ENCODE measurements at places on chromosomes 1 and 21.

GRCh38 chr1:156746406-156746727, 5.1 kb downstream of the HDGF start:
- H3K27ac ChIP-seq = no peak overlapping the region
- H3K4me1 ChIP-seq = peaks cover 31% of the 10 kb centered on the region
- peaks cover 20% of the 10 kb centered on the region for H3K36me3 ChIP-seq
- no peaks in the 10 kb centered on the region for H3K27me3 ChIP-seq
- DNase-seq = no peak

DNA sequence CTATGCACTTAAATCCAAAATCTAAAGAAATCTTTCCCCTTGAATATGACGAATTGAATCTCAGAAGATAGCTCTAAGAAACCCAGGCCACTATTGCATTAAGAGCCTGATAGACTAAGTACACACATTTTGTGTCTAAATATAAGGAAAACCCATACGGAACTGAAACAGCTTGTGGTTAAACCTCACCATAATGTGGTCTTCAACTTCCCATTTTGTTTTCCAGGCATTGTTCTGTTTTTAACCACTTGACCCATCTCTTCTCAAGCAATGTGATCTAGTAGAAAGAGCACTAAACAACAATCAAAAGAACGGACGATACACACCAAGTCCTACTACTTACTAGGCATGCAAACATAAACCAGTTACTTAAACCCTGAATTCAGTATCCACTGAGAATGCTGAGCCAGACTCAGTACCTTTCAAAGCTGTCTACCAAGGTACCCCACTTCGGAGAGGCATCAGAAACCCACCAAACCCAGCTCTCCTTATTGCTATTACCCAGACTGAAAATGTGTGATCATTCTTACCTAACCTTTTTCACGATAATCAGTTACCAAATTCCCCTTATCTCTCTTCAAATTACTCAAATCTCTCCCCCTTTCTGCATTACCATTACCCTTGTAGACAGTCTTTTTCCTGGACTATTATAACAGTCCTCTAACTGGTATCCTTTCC, 12.8 kb downstream of the OTUD7B start:
- H3K4me1 ChIP-seq = peaks cover 16% of the 10 kb centered on the region
- no peak overlapping the region for H3K4me3 ChIP-seq
- H3K27me3 ChIP-seq = peaks cover 59% of the 10 kb centered on the region

DNA sequence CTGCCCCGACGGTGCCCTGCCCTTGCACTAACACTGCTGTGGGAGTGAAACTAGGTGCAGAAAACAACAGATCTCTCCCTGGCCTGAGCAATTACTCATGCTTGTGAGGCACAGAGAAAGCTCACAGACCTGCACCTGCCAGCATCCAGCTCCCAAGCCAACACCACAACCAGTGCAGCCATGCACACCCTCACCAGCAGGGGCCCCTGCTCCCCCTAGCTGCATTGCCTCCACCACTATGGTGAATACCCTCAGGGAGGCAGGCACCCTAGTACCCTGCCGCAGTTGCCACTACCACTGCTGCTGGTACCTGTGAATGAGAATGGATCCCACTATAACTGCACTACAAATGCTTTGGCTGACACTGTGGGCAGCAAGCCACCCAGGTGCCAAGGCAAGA, 7.1 kb upstream of the DIRAS3 start:
- H3K4me1 ChIP-seq = no peaks in the 10 kb centered on the region
- H3K36me3 ChIP-seq = no peaks in the 10 kb centered on the region
- no peak overlapping the region for H3K27ac ChIP-seq
- no peak overlapping the region for H3K4me3 ChIP-seq

DNA sequence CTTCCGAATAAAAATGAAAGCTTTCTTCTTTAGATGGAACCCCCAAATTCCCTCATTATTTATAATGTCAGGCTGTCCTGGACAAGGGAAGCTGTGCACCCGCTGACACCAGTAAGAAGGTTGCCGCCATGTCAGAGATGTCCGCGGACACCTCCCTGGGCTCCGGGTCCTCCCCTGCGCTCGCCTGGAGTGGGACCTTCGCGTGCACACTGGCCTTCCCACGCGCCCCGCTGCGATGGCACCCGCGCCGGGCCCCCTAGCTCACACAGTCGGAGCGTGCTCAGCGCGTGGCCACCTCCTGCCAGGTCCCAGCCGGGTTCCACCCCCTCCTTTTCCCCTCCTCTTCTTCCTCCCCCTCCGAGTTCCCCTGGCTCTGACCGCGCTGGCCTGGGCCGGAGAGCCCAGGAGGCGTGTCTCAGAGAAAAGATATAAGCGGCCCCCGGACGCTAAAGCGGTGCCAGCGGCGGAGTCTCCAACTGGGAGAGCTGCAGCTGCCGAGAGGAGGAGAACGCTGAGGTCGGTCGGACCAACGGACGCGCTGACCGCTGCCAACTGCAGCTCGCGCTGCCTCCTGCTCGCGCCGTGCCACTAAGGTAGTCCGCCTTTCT, at the start of gene G0S2:
TSS of gene G0S2 (plus strand) at position 456 of the 608 bp plus-strand sequence. CDS start 273 bp downstream, outside the sequence.
- peaks cover 10% of the 10 kb centered on the region for H3K4me1 ChIP-seq
- peaks cover 49% of the 10 kb centered on the region for H3K27me3 ChIP-seq
- H3K36me3 ChIP-seq = no peaks in the 10 kb centered on the region

GRCh38 chr1:92037400-92037799, 7.6 kb downstream of the EPHX4 start:
- H3K36me3 ChIP-seq = no peaks in the 10 kb centered on the region
- no peak overlapping the region for H3K27ac ChIP-seq
- H3K4me3 ChIP-seq = no peak overlapping the region
- no peaks in the 10 kb centered on the region for H3K4me1 ChIP-seq
- DNase-seq = no peak

DNA sequence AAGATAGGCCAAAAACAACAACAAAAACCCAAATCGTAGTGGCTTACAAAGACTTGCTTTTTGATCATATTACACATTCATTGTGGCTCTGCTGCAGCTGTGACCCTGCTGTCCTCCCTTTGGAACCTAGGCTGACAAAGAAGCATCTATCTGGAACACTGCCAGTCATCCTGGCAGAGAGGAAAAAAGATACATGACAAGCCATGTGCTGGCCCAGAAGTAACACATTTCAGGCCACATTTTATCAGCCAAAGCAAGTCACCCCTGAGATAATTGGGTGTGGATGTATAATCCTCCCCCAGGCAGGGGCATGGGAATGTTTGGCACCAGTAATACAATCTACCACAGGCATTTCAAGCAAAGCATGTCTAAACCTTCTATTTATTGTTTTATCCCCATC, 37.2 kb upstream of the AGO1 start:
- no peak overlapping the region for H3K4me3 ChIP-seq
- peaks cover 6% of the 10 kb centered on the region for H3K4me1 ChIP-seq
- H3K27me3 ChIP-seq = no peaks in the 10 kb centered on the region
- H3K36me3 ChIP-seq = peaks cover 13% of the 10 kb centered on the region
- no peak overlapping the region for H3K27ac ChIP-seq

GRCh38 chr1:162690672-162691434, 58.6 kb downstream of the DDR2 start:
- no peaks in the 10 kb centered on the region for H3K4me1 ChIP-seq
- no peak for DNase-seq

DNA sequence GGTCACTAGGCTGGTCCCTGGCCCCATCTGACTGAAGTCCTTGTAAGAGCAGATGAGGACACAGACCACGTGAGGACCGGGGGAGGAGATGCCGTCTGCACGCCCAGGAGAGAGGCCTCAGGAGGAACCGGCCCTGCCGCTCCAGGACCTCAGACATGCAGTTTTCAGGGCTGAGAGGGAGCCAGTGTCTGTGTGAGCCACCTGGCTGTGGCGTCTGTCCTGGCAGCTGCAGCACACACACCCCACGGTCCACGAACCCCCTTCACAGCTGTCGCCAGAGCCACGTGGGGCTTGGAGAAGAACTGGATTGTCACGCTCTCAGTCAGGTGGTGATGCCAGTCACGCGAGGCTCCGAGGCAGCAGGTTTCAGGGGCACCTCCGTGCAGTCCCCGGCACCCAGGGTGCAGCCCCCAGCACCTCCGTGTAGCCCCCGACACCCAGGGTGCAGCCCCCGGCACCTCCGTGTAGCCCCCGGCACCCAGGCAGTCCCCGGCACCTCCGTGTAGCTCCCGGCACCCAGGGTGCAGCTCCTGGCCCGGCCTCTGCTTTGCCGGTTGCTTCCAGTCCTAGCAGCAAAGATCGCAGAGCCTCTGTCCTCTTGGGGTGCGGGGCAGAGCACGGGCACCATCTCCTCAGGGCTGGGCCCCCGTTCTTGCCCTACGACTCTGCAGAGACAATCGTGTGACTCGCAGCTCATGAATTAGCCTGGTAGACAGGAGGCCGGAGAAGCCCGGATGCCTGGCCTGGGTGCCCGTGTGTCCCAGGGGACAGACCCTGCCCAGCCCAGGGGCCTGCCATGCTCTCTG, 19.0 kb upstream of the SUMO3 start:
- no peak overlapping the region for H3K4me3 ChIP-seq
- no peaks in the 10 kb centered on the region for H3K36me3 ChIP-seq
- no peaks in the 10 kb centered on the region for H3K4me1 ChIP-seq
- no peaks in the 10 kb centered on the region for H3K27me3 ChIP-seq
- no peak overlapping the region for H3K27ac ChIP-seq
- DNase-seq = no peak

DNA sequence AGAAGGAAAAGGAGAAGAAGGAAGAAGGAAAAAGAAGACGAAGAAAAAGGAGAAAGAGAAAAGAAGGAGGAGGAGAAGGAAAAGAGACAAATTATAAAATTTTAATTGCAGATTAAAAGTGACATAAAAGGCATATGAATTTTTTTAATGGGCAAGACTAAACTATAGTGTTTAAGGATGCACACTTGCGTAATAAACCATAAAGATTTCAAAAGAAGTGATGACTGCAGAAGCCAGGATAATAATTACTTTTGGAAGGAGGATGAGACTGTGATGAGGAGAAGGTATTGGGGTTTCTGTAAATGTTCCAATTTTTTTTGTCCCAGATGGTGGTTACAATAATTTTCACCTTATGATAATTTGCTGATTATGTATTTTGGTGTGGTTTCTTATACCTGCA, 243.1 kb upstream of the PKN2 start:
- no peaks in the 10 kb centered on the region for H3K36me3 ChIP-seq
- H3K27ac ChIP-seq = no peak overlapping the region
- DNase-seq = no peak
- no peaks in the 10 kb centered on the region for H3K4me1 ChIP-seq
- H3K27me3 ChIP-seq = no peaks in the 10 kb centered on the region
- H3K4me3 ChIP-seq = no peak overlapping the region

GRCh38 chr1:32208469-32208868, 420 bp upstream of the DCDC2B start:
- peaks cover 8% of the 10 kb centered on the region for H3K36me3 ChIP-seq
- H3K4me3 ChIP-seq = no peak overlapping the region
- peaks cover 15% of the 10 kb centered on the region for H3K4me1 ChIP-seq
- H3K27ac ChIP-seq = no peak overlapping the region
- no peak for DNase-seq

- no peak for DNase-seq
- no peaks in the 10 kb centered on the region for H3K27me3 ChIP-seq
- no peak overlapping the region for H3K4me3 ChIP-seq
- no peaks in the 10 kb centered on the region for H3K36me3 ChIP-seq
- no peak overlapping the region for H3K27ac ChIP-seq
- H3K4me1 ChIP-seq = peaks cover 9% of the 10 kb centered on the region
Observed at GRCh38 chr1:223706077-223706973, 6.0 kb upstream of the CAPN2 start.

DNA sequence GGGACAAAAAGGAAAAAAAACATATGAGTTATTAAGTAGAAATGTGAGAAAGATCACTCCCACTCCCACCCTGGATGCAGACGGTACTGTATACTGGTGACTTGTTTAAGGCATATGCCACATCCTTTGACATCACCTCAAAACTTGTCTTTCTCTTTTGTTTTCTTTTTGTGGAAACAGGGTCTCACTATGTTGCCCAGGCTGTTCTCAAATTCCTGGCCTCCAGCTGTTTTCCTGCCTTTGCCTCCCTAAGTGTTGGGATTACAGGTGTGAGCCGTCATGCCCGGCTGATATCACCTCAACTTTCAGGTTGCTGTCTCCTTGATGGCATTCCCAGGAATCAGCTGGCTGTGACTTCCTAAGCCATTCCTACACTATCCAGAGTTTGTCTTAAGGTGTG, 18.4 kb upstream of the KHDRBS1 start:
- no peak for DNase-seq
- H3K27ac ChIP-seq = no peak overlapping the region
- no peaks in the 10 kb centered on the region for H3K27me3 ChIP-seq
- H3K4me3 ChIP-seq = no peak overlapping the region

- peaks cover 50% of the 10 kb centered on the region for H3K27me3 ChIP-seq
- DNase-seq = no peak
- H3K36me3 ChIP-seq = no peaks in the 10 kb centered on the region
- peaks cover 11% of the 10 kb centered on the region for H3K4me1 ChIP-seq
- no peak overlapping the region for H3K27ac ChIP-seq
Observed at GRCh38 chr1:14925336-14926136, 228.0 kb upstream of the TMEM51 start.

DNA sequence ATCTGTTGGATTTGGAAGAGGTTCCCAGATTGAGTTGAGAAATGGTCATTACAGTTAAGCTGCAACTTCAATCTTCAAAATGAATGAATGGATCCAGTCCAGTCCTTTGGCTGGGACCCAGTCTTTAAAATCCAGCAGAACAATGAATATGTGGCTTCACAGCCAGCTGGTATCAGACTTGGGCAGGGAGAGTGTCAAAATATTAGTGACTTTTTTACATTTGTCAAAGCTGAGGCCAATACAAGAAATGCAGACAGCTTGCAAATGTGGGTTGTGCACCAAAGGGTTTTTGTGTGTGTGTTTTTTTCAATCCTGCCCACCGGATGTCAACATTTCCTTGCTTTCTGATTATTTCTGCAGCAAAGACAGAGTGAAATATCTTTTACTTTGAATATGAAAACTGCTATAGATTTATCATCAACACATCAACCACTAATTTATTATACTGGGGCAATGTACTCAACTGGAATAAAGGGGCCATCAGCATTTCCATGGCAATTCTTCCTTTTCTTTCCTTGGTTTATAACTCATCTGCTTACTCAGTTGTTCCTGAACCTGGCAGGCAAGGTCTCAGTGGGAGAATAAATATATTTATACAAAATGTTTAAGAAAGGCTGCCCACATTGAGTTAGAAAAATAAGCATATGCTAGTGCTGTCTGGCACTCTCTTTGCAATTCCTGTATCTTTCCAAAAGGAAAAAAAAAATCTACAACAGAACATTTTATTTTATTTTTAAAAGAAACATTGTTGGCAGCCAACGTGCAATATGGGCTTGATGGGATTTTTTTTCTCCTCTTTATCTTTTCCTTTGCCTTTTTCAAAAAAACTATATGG, 491.6 kb upstream of the C1orf87 start:
- H3K27me3 ChIP-seq = no peaks in the 10 kb centered on the region
- H3K27ac ChIP-seq = no peak overlapping the region
- no peak overlapping the region for H3K4me3 ChIP-seq
- no peaks in the 10 kb centered on the region for H3K36me3 ChIP-seq
- peaks cover 6% of the 10 kb centered on the region for H3K4me1 ChIP-seq

GRCh38 chr1:196464480-196464941, 143.7 kb downstream of the KCNT2 start:
- no peaks in the 10 kb centered on the region for H3K4me1 ChIP-seq
- DNase-seq = no peak
- H3K4me3 ChIP-seq = no peak overlapping the region
- no peak overlapping the region for H3K27ac ChIP-seq
- no peaks in the 10 kb centered on the region for H3K27me3 ChIP-seq
- no peaks in the 10 kb centered on the region for H3K36me3 ChIP-seq

Measured in common myeloid progenitor, CD34-positive (primary cell).